ENCODE measurements at places on chromosomes 3 and 15.
A peak's percentile ranks its signal among the peaks of the same experiment; 100 is the strongest.

GRCh38 chr15:47987908-47988532 lies 132.8 kb upstream of the SLC24A5 start:
- DNase-seq: no peak

DNA sequence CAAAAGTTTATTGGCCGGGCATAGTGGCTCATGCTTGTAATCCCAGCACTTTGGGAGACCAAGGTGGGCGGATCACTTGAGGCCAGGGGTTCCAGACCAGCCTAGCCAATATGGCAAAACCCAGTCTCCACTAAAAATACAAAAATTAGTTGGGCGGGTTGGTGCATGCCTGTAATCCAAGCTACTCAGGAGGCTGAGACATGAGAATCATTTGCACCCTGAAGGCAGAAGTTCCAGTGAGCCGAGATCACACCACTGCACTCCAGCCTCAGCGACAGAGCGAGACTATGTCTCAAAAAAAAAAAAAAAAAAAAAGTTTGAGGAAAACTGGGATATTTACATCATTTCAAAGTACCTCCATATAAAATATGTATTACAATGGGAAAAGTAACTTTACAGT lies 40.4 kb downstream of the ETFA start:
- DNase-seq: no peak

- DNase-seq: no peak
These were observed 579.3 kb upstream of the GRM7 start for GRCh38 chr3:6281662-6282061.

GRCh38 chr3:191139736-191140135 lies 59.3 kb upstream of the OSTN start:
- DNase-seq: no peak

DNA sequence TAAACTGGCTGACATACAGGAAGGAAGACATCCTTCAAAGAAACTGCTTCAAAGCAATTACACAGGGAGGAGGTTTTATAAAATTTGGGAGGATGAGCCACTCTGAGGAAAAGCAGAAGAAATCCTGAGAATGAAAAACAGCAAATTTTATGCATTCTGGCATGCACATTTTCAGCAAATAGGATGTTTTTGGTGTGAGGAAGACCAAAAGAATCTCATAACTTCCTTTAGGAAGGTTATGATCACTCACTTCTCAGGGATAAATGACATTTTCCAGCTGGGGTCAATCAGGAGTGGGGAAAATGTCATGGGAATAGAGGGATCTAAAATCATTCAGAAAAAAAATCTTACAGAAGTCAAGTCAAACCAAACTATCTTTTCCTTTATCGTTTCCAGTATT lies 371.7 kb upstream of the CNTN6 start:
- DNase-seq: no peak

GRCh38 chr3:59660376-59660775 lies 610.6 kb upstream of the CFAP20DC start:
- no peak for DNase-seq

GRCh38 chr3:6326771-6327170 lies 534.1 kb upstream of the GRM7 start:
- DNase-seq: no peak

DNA sequence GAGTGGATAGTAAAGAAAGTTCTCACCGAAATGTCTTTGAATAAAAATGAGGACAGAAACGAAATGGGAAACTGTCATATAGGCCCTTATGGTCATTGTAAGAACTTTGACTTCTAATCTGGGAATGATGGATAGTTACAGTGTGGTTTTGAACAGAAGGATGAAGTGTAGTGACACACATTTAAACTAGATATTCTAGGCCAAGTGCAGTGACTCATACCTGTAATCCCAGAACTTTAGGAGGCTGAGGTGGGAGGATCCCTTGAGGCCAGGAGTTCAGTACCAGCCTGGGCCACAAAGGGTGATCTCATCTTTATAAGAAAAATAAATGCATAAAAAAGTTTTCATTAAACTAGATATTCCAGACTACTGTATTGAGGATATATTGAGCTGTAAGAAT lies 452.8 kb downstream of the ROBO1 start:
- no peak for DNase-seq

- no peak for DNase-seq
These were observed 11.5 kb downstream of the ITPR1 start for GRCh38 chr3:4504340-4505261.

DNA sequence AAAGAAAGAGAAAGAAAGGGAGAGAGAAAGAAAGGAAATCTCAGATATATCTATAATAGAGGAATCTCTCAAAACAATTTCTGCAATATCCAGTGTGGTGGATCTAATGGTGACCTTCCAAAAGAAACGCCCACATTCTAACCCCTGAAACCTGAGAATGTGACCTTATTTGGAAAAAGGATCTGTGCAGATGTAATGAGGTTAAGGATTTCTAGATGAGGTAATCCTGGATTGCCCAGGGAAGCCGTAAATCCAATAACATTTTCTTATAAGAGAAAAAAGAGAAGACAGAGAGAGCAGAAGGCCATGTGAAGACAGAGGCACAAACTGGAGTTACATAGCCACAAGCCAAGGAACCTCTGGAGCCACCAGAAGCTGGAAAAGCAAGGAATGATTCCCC lies 307.6 kb downstream of the ZBTB20 start:
- no peak for DNase-seq

- no peak for DNase-seq
These were observed 94.3 kb upstream of the PFN2 start for GRCh38 chr3:150064971-150065370.

GRCh38 chr3:56800130-56800831 lies 1.5 kb downstream of the ARHGEF3 start:
- no peak for DNase-seq

- DNase-seq: no peak
These were observed 657.5 kb upstream of the NECTIN3 start for GRCh38 chr3:110413807-110414748.

- DNase-seq: peak; percentile 78
These were observed 810 bp upstream of the THRB start for GRCh38 chr3:24495326-24495994.

GRCh38 chr15:38112406-38112805 lies 140.2 kb upstream of the SPRED1 start:
- DNase-seq: no peak

GRCh38 chr3:12870942-12871341 lies 29.6 kb upstream of the RPL32 start:
- DNase-seq: no peak

DNA sequence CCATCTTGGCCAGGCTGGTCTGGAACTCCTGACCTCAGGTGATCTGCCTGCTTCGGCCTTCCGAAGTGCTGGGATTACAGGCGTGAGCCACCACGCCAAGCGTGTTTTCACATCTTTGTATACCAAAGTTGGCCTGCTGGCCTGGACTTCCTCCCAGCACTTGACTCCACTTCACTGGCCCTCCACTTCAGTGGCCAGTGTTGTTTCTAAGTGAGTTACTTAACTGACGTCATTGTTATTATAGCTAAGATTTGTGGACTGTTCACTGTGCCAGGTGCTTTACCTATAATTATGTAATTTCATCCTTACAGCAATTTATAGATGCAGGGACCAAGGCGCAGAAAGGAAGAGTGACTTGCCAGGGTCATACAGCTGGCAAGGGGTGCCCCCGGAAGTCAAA lies 52.0 kb downstream of the HRH1 start:
- DNase-seq: no peak

- DNase-seq: no peak
These were observed 626.1 kb downstream of the MAGI1 start for GRCh38 chr3:65412588-65412987.

DNA sequence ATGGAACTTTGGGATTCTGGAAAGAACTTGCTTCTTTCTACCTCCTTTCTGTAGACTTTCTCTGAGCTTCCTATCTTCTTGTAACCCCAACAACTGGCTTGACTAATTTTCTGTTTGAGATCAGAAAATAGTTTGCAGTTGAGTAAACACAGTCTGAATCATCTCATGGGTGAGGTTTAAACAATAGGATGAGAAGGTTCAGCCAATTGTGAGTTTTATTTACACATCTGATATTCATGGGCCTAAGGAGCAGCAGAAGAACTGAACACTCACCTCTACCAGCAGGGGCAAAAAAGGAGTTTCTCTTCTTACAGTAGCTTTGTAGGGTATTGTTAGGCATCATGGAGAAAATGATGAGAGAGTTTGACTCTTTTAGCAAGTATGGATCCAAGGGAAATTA lies 54.2 kb downstream of the DTWD1 start:
- no peak for DNase-seq

GRCh38 chr3:102163039-102163817 lies 271.6 kb upstream of the ZPLD1 start:
- no peak for DNase-seq

DNA sequence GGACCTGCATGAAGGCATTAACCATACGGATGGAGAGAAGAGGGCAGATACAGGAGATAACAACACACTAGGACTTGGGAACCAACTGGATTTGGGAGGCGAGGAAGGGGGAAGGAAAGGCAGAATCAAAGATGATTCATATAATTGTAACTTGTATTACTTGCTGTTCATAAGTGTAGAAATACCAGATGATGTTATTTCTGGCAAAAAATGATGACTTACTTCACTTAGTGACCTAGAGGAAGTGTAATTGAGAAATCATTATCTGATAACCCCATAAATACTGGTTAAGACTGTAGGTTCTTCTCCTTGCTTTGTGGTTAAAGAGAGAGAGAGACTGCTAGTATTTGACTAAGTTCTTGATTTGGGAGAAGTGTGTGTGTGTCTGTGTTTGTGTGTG lies 50.5 kb upstream of the GK5 start:
- DNase-seq: no peak

- no peak for DNase-seq
These were observed 147.1 kb upstream of the GBE1 start for GRCh38 chr3:81908561-81908960.

DNA sequence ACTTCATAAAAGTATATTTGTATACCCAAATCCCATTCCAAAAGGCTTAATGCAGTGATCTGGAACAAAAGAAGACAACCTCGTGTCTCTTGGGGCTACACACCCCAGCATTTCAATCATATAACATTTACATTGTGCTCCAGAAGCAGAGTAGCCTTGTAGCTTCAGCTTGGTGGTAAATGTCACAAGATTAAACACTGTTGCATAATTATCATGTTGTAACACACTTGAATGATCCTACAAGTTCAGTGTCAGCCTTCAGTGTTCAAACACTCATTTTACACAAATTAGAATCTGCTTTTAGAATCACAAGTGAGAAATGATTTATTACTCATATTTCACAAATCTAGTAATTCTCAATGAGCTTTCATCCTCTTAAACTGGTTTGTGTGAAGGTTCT lies 122.6 kb downstream of the CNTN3 start:
- no peak for DNase-seq

DNA sequence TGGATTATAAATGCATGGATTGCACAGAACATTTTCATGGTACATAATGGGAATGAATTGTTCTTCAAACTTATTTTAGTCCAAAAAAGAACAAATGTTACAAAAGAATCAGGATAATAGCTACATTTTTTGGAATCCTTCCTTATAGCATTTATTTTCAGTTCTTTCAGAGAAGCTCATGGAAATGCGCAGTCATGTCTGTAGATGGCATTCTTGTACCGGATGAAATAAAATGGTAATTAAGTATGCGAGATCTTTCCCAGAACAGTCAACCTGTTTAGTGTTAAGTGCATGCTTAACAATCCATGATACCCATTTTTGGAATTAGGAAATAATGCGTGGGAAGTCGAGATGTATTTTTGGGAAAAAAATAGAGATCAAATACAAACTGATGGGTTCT lies 38.2 kb upstream of the GOLGA8B start:
- no peak for DNase-seq

DNA sequence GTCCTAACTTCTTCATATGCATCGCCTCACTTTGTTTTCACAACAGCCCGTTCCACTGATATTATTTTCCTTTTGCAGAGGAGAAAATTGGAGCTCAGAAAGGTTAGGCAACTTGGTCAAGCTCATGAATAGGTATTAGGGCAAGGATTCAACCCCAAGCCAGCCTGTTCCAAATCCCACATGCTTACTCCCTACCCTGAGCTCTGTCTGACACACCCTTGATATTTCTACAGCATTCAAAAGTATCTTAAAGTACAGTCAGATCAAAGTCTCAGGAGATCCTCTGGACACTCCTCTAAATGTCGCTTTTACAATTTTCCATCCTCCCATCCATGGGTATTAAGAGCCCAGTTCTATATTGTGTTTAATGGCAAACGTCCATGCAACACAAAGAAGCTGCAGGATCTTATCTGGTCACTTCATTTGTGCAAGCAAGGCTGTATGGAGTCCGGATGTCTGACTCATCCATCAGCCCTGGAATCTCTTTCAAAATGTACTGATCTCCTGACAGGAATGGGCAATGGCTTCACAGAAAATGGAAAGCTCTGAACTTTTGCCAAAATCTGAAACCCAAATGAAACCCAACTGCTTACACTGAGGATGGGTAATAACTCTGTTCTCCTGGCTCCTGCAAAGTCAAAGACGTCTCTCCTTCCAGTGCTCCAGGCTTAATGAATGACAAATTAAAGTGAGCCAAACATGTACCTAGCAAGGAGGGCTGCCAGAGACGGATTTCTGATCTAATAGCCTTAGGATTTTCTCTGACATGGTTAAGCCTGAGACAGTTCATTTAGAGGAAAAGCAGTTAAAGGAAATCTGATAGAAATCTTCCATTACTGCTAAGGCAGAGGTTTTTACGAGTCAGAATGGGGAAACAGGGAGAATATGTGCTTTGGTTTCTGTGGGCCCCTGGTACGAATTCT lies 230.9 kb upstream of the RORA start:
- no peak for DNase-seq

- no peak for DNase-seq
These were observed 228.1 kb downstream of the CPNE4 start for GRCh38 chr3:131806736-131807135.

GRCh38 chr3:116517308-116517707 lies 72.0 kb upstream of the LSAMP start:
- no peak for DNase-seq

GRCh38 chr3:78781351-78781750 lies 986.4 kb downstream of the ROBO1 start:
- DNase-seq: no peak

DNA sequence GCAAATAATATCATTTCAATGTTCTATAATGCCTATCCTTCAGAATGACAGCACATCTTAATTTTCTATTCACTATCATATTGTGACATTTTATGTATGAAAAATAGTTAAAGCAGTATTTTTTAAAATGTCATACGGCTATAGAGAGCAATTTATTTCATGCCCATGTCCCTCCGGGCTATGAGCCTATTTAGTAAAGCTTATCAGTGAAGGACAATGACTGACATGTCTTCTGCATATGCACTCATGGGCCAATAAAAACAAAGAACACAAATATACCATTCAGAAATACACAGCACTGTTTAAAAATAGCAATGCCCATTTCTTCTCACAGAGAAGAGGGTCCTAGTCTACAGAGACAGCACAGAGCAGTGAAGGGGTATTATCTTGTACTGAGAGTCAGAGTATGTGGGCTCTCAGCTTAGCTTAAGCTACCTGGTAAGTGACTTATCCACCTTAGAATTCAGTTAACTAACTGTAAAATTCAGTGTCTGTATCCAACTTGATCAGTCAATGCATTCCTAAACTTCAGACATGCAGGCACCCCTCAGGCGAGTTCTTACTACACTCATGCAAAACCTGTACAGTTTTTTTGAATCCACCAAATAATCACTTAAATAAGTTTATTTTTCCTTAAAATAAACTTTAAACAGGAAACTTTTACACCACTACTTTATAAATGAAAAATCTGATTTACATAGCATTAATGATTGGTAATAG lies 9.0 kb downstream of the GOLIM4 start:
- DNase-seq: no peak

- DNase-seq: no peak
These were observed 287.3 kb upstream of the CTDSPL start for GRCh38 chr3:37574177-37574943.
